ENCODE measurements at places on chromosomes 2 and 18. TPM values are rescaled to one million over a fixed set of nuclear protein-coding genes. Genes with fewer than 3 reads are reported as not detected.

- DNase-seq, result no peak
These were observed 41.4 kb upstream of the NABP1 start for GRCh38 chr2:191636586-191636985.

Gene VWC2L
- not detected for total RNA-seq

DNA sequence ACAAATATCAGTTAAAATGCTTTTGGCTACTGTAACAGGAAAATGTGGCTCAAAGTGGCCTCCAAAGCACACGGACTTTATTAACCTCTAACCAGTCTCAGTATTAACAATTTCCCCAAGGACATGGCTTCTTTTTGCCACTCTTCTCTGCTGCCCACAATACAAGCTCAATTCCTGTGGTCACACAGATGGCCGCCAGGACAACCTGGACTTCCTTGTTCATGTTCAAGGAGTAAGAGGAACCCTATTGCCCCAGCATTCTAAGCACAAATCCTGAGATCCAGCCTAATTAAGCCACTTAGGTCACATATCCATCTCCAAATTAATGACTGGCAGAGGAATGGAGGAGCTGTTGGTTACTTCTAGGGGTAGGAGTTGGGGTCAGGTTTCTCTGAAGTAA, 38.2 kb downstream of the AOX1 start:
- DNase-seq, result no peak

Gene KCNS3
- total RNA-seq, result 13.0 TPM

Gene MARCHF4
- total RNA-seq, result 29.5 TPM

Gene SEPTIN10
- total RNA-seq, result 87.3 TPM

Gene M1AP
- not detected for total RNA-seq

Measured in glomerular endothelial cell (primary cell).